ENCODE measurements at places on chromosomes 13 and 19.

DNA sequence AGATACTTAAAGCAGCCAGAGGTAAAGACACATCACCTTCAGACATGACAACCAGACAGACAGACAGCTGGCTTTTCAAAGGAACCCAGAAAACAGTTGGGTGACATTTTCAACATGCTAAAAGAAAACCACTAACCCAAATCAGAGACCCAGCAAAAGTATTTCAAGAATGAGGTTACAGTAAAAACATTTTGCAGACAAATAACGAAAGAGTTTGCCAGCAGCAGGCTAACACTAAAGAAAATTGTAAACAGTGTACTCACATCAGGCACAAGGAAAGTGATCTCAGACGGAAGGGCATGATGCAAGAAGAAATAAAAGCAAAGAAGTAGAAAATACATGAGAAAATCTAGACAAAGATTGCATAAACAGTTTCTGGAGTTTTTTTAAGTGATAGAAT is 46.4 kb downstream of the AP1M1 start:
- no peak for DNase-seq

GRCh38 chr19:34481861-34482379 is 362 bp downstream of the WTIP start:
- DNase-seq: no peak

- no peak for DNase-seq
Measured at GRCh38 chr13:69970520-69970919, 137.1 kb upstream of the ATXN8OS start.

- DNase-seq: no peak
Measured at GRCh38 chr19:681029-682019, 5.1 kb downstream of the FSTL3 start.

DNA sequence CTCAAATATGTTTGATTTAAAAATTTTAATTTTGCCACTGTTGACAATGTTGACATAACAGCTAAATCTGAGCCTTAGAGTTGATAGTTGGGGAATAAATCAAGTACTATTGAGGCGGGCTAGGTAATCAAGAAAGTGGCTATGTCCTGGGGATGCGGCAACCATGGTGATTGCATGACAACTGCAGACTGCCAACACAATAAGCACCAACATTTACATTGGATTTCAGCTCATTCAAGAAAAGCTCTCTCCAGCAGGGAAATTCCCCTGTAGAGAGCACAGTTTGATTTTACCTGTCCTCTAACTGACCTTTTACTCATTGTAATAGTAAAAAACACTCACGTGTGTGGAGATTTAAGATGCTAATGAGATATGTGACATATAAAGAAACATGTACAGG is 63.1 kb downstream of the ZNF100 start:
- DNase-seq: no peak

DNA sequence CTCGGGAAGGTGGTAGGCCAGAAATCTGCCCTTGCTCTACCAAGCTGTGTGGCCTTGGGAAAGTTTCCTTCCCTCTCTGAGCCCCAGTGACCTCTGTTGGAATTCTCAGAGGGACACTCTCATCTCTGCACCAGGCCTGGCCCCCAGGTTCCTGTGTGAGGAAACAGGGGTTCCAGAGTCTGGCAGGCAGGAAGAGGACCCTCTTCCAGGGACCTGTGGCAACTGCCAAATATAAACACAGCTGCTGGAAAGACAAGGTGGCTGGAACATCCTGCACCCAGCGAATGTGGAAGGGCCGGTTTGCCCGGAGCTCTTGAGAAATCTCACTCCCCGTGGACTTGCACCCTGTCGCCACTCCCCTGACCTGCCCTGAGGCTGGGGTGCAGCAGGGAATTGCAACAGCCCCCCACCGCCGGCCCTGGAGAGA is 52.8 kb downstream of the GADD45B start:
- DNase-seq: no peak

GRCh38 chr13:100513987-100514670 is 74.5 kb downstream of the GGACT start:
- no peak for DNase-seq

DNA sequence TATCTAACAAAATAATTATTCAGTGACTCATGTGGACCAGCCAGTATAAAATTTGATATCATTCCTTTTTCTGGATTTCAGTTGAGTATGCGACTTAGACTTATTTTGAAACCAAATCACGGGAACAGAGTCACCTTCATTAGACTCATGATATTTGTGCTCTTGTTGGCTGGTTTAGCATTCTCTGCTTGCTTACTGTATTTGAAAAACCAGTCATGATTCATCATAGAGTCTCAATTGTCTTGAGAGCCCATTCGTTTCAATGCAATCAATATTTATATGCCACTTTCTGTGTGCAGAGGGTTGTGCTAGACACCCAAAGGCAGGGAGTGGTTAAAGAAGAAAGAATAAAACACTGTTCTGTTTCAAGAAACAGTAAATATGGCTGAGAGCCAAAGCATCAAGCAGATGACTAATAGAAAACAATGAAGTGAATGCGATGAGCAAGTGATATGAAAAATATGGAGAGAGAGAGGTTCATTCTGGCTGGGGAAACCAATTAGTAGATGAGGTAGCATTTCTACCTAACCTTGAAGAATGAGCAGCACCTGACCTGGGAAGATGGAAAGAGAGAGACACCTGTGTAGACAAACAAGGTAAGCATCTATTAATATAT is 99.6 kb upstream of the MBNL2 start:
- DNase-seq: no peak

DNA sequence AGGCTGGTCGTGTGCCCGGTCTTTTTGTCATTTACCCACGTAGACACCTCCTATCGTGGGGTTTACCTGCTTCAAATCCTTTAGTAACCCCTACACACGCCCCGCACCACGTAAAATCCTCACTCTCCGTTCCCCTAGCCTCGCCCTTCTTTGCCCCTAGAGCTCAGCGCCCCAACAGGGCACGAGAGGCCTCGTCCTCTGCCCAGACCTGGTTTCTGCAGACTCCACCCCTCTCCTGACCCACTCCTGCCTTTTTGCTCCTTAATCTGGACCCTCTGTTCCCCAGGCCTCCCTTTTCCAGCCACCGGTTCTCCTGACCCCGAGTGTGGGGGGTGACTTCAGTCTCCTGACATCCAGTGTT is 412 bp downstream of the ZNF528 start:
- no peak for DNase-seq

GRCh38 chr19:17026706-17027534 is at the start of gene CPAMD8:
Gene CPAMD8, minus strand, starts transcription at chr19:17026810. Its CDS starts 168 bp downstream, at chr19:17026642.
- DNase-seq: no peak

- DNase-seq: no peak
Measured at GRCh38 chr19:54883228-54883627, 9.2 kb downstream of the FCAR start.

GRCh38 chr19:15303105-15303780 is 29.1 kb downstream of the BRD4 start:
- no peak for DNase-seq
